ENCODE measurements at places on chromosomes 1 and 21.

GRCh38 chr1:55120538-55120937 lies 81.2 kb downstream of the PCSK9 start:
- no peak for DNase-seq

DNA sequence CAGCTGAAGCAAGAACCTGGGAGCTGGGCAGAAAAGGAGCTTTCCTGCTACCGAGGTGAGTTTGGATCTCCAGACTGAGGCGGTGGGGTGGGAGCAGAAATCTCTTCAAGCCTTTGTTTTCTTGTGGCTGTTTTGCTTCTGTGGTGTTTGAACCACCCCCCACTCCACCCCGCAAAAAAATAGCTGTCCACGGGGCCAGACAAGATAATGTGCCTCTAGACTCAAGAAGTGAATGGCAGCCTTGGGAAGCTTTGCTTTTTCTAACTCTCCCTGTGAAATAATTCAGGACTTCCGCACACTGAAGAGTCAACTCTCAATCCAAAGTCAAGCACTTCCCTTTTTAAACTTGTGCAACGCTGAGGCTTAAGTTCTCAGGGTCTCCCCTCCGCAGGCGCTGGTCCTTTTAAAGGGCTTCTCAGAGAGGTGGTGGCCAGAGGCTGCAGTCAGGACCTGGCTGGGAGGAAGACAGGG lies 159.6 kb upstream of the COA6 start:
- no peak for DNase-seq

DNA sequence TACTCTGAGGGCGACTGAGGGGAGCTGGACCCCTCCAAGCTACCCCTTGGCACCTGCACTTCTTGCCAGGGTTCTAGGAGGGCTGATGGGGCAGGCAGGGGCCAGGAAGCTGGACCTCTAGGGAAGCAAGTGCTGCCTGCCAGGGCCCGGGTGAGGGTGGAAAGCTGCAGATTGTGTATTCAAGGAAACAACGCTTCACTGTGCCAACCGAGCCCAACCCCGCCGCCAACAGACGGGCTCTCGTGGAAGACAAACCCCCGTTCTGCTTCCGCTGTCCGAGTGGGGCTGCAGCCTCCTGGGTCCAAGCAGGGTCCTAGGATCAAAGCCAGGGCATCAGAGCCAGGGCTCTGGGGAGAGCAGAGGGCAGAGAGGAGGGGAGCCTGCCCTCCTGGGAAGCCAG lies 3.2 kb downstream of the EFHD2 start:
- DNase-seq, result no peak

DNA sequence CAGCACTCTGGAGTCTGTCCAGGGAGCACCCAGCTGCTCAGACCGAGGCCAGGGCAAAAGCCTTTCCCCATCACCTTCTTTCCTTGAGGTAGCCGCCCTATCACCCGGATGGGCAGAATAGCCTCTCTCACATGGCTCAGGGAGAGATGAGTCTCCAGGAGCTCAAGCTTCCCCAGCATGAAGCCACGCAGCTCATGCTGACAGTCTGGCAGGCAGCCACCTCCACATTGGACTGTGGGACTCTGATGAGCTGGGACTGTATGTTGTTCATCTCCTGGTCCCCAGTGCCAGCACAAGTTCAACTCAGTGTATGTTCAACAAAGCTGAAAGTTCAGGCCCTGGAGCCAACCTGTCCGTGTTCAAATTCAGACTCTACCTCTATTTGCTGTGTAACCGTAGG lies 75.2 kb upstream of the ZC3H12A start:
- no peak for DNase-seq

DNA sequence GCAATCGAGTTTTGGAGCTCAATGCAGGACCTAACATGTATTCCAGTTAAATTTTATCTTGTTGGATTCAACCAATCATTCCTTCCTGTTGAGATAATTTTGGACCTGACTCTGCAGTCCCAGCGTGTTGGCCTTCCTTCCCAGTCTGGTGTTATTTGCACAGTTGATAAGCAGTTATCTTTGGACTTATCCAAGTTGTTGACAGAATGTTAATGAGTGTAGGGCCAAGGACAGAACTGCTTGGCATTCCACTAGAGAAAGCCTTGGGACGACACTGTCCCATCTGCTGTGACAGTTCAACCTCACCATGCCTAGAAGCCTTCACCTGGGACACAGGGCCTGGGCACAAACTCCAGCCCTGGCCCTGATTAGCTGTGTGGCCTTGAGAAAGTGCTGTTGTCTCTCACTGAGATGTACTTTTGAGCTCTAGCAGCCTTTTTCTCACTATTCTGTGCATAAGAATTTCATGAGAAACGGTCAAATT lies 104.1 kb upstream of the SLC25A33 start:
- DNase-seq, result no peak

GRCh38 chr1:168488138-168488537 lies 55.7 kb downstream of the XCL2 start:
- DNase-seq, result peak; percentile 27

DNA sequence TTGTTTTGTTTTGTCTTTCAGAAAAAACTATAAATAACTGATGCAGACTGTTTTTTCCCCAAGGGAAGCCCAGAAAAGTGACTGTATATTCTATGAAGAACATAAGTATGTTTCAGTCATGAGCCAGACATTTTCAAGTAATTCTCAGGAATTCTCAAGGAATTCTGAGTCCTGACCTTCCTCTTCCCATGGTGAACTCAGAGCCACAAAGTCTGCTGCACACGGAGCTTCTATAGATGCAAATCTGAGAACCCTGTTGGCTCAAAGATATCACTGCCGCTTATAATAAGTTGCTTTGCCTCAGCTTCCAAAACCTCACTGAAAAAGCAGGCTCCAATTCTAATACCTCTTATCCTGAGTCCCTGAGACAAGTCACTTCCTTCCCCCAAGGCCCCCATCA lies 418.5 kb upstream of the RUNX1 start:
- DNase-seq, result no peak

DNA sequence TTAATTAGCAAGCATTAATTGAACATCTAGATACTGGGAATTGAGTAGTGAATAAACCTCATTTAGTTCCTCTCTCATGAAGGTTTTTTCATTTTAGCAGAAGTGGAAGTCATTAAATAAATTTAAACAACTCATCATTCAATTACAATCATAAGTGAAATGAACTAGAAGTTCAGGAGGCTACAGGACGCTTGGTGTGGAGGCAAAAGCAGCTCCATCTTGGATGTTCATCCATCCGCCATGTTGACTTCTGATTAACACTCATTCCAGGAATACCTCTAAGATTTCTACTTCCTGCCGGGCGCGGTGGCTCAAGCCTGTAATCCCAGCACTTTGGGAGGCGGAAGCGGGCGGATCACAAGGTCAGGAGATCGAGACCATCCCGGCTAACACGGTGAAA lies 11.5 kb upstream of the NTPCR start:
- DNase-seq, result no peak

DNA sequence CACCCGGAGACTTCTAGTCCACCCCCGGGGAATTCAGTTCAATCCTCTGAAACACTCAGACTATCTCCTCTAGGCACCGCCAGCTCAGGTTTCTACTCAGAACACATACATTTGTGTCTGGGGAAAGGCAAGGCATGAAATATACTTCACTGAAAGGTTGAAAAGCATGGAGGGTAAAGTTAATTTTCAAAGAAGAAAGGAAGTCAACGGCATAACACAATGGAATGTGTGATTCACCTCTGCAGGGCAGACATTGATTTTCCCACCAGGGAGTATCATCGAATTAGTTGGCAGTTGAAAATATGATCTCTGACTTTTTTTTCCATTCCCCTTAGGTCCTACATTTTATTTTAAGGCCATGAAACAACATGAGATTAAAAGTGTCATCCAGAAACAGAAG lies 669.4 kb downstream of the SMYD3 start:
- DNase-seq, result no peak

DNA sequence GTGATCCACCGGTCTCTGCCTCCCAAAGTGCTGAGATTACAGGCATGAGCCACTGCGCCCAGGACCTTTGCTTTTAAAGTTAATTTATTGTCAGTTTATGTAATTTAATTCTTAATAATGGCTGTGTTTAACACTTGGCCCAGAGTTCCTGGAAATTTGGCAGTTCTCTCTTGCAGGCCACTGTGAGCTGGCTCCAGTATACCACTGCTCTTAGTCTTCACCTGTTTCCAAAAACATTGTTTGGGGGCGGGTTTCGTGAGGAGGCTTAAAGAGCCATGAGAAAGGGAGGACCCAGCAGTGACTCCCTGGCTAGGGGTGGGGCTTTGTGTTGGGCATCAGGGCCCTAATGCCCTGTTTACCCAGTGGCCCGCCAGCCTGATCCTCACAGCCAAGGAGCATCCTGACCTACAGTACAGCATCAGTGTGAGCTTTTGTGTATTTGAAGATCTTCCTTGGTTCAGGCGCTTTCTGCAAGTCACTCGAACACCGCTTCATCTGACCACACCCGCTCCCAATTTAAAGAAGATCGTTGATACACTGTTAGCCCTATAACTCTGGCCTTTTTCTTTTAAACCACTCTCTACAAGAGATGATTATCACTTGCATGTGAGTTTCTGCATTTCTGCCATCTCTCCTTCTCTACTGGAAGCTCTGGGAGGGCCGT lies 12.0 kb upstream of the BGLAP start:
- DNase-seq, result no peak

GRCh38 chr1:18056545-18056944 lies 51.1 kb upstream of the IGSF21 start:
- DNase-seq, result no peak

GRCh38 chr1:151565502-151566189 lies 25.5 kb downstream of the TUFT1 start:
- DNase-seq, result no peak

GRCh38 chr1:245694753-245695195 lies 540.0 kb downstream of the KIF26B start:
- DNase-seq, result no peak

DNA sequence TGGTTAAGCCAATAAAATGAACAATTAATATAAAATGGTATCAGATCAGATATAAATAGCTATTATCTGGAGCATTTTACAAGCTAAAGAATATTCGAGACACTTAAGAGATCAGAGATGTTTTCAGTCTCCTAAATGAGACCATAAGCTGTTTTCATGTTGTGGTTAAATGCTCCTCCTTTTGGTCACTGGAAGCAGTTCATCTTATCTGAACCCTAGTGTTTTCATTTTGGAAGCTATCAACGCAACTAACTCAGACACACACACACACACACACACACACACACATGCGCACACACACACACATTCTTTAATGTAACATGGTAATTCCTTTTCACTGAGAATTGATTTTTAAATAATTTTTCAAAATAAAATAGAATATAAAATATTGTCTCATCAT lies 10.0 kb upstream of the LRRC8C start:
- DNase-seq, result no peak

DNA sequence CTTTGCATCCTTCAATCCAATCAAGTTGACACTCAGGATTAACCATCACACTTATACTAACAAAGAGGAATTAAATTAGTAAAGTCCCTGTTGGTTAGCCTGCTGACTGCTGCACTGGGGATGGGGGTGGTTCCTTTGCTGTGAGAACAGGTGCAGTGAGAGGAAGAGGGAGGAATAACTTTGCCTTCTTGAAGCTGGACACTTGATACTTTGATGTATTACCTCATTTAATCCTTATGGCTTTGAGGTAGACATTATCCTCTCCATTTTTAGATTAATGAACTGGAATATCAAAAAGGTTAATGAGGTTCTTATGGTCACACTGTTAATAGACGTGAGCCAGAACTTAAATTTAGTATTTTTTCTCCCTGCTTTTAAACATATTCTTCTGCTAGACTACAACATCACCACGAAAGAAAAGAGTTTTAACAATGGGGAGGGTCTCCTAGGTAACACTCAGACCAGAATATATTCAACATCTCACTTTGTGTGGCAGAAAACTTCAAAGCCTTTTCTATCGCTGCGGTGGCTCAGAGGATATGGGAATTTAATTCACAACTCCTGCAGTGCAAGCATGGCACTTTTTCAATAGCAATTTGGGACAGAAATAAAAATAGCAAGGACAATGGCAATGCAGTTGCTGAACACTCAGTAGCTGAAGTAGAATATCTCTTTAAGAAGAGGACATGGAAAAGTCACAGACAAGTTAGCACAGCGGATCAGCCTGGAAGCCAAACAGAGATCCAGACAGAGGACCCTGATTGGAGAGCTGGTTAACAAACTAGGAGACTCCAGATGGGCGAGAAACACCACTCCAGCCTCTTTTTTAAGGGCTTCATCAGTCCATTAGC lies 68.8 kb upstream of the DNAH14 start:
- no peak for DNase-seq

DNA sequence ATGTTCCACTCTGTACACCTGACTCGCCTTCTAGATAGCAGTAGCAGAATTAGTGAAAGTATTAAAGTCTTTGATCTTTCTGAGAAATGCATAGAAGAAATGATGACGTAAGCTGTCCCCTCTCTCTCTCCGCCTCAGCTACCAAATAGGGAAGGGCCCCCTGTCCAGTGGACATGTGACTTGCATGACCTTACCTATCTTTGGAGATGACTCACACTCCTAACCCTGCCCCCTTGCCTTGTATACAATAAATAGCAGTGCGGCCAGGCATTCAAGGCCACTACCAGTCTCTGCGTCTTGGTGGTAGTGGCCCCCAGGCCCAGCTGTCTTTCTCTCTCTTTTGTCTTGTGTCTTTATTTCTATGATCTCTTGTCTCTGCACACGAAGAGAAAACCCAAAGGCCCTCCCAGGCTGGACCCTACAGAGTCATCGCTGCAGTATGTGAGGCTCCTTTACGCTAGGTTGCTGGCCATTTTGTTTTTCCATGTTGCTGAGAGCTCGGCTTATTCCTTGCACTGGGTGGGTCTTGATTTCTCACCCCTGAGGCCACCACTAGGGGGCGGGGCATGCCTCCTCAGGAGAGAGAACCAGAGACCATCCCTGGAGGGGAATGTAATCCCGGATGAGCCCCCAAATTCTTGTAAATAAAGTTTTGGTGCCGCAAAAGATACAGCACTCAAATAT lies 16.0 kb upstream of the ZBTB8B start:
- no peak for DNase-seq

DNA sequence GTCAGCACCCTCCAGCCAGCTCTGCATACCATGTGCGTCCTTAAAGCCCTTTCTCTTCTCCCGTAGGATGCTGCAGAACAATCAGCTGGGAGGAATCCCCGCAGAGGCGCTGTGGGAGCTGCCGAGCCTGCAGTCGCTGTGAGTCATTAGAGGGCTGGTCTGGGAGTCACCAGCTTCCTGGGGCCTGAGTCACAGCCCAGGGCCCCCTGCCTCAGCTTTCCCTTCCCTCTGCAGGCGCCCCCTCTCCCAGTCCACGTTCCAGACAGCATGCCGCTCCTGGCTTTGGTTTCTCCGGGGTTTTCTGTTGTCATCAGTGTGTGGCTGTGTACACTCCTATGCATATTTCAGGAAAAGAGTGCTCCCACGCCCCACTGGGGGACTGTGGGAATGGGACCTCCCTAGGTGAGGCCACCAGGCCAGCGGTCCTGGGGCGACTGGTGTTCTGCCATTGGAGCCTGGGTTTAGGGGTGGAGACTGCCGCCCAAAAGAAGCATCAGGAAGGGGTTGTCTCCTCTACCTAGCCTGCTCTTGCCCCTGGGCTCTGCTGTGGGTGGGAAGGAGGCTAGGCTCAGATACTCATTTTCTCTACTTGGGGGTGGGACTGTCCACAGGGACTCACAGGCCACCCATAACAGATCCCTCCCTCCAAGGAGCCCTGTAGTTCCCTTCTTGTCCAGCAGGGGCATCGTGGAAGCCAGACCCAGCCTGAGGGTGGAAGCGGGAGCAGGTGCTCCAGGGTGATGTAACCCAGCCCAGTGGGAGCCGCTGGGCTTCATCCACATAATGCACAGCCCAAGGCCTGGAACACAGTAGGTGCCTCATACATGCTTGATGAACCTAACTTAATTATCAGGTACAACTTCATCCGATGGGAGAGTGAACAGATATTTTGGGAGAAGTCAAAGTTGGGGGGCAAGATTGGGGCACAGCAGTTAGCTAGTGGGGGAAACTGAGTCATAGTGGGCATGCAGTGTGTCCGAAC lies 42.5 kb downstream of the LGR6 start:
- peak; percentile 89 for DNase-seq

- DNase-seq, result no peak
These were observed 41.1 kb downstream of the TNFSF18 start for GRCh38 chr1:173009597-173009996.

Measured in H4 (cell line).